Tibial nerve (tissue), 4 donors: ENCODE measurements at places on chromosomes 6 and 20. TPM values are rescaled to one million over a fixed set of nuclear protein-coding genes. Genes with fewer than 3 reads are reported as not detected.
A peak's percentile ranks its signal among the peaks of the same experiment; 100 is the strongest.

C20orf144 gene
- total RNA-seq, result not detected

SPDEF gene
- total RNA-seq, result not detected

GNRH2 gene
- not detected for total RNA-seq

GRCh38 chr6:45504947-45505346 is 127.2 kb upstream of the SUPT3H start:
- no peak for DNase-seq
- peaks cover 9% of the 10 kb centered on the region for H3K4me1 ChIP-seq
- no peak overlapping the region for H3K27ac ChIP-seq
- no peak overlapping the region for H3K4me3 ChIP-seq
- H3K27me3 ChIP-seq, result no peaks in the 10 kb centered on the region

DNA sequence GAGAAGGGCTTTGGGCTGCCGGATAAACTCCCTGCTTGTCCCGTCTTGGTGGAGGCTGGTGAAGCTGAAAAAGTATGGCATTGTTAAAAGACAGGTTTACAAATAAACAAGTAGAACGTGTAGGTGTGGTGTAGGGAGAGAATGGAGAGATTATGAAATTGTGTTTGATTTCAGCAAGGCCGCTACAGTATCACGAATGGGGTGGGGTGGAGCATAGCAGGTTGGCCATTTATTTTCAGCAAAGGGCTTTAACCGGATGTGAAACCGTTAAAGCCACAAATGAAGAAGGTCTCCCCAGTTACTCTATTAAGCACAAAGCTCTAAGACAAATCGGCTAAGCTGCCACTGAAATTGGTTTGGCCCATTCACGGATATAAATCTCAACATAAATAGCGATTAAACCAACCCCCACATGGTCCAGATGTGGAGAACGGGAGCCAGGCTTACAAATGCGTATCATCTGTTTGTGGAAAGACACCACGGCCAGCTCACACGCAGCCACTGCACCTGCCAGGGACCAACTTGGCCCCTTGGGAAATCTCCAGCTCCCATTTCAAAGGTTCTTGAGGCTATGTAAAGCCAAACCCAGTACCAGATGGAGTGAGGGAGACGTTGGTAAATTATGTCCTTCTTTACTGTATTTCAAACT is 94.0 kb downstream of the ZMYND8 start:
- no peak overlapping the region for H3K4me3 ChIP-seq
- no peak overlapping the region for H3K27ac ChIP-seq
- no peaks in the 10 kb centered on the region for H3K27me3 ChIP-seq
- DNase-seq, result no peak

DNA sequence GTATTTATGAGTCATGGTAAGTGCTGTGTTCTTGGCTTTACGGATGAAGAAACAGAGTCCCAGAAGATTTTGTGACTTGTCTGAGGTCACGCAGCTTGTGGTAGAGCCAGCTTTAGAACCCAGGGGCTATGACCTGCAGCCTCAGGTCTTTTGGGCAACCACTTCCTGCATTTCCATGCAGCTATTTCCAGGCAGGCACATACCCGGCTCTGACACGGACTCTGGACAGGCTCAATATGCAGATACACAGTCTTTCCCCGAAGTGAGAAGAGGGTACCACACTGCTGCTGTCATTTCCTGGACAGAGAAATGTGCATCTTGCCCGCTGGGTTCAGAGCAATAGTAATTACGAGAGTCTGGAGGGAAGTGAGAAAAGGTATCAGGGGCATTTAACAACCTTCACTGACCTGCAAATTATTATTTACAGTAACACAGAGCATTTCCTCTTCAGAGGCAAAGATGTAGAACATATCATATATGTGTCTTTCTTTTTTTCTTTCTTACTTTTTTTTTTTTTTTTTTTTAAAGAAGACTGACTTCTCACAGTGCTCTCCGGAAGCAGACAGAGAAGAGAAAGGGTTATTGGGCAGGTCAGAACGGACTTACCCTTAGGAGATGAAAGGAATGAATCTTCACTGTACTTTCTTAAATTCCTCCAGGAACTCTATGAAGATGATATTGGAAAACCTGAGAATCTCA is 185.1 kb downstream of the CLIC5 start:
- H3K4me1 ChIP-seq, result no peaks in the 10 kb centered on the region
- H3K4me3 ChIP-seq, result no peak overlapping the region
- no peaks in the 10 kb centered on the region for H3K27me3 ChIP-seq
- H3K36me3 ChIP-seq, result no peaks in the 10 kb centered on the region
- H3K27ac ChIP-seq, result no peak overlapping the region

- no peak for DNase-seq
- no peak overlapping the region for H3K27ac ChIP-seq
- peak overlapping the region; percentile 3 for H3K4me3 ChIP-seq
- no peaks in the 10 kb centered on the region for H3K36me3 ChIP-seq
- H3K27me3 ChIP-seq, result no peaks in the 10 kb centered on the region
Measured at GRCh38 chr6:116059713-116060571, 749 bp downstream of the FRK start.

DNA sequence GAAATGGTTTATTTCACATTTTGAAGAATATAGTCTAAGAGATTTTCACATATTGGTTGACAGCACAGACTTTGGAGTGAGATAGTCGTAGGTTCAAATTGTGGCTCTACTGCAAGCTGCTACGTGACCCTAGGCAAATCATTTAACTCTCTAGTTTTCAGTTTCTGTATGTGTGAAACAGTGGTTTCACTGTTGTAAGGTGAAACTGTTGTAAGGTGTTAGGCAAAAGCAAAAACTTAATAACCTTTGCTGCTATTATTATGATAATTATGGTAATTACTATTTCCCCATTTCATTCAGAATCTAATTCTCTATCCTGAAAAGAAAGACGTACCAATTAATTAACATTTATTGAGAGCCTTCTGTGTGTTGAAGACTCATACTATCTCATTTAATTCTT is 144.2 kb downstream of the REV3L start:
- H3K36me3 ChIP-seq, result no peaks in the 10 kb centered on the region
- no peak overlapping the region for H3K27ac ChIP-seq
- no peak for DNase-seq
- no peak overlapping the region for H3K4me3 ChIP-seq

GRCh38 chr6:143139239-143139784 is 78.6 kb downstream of the AIG1 start:
- H3K36me3 ChIP-seq, result no peaks in the 10 kb centered on the region
- no peak overlapping the region for H3K4me3 ChIP-seq
- no peak for DNase-seq
- H3K27me3 ChIP-seq, result no peaks in the 10 kb centered on the region
- H3K4me1 ChIP-seq, result no peaks in the 10 kb centered on the region

DNA sequence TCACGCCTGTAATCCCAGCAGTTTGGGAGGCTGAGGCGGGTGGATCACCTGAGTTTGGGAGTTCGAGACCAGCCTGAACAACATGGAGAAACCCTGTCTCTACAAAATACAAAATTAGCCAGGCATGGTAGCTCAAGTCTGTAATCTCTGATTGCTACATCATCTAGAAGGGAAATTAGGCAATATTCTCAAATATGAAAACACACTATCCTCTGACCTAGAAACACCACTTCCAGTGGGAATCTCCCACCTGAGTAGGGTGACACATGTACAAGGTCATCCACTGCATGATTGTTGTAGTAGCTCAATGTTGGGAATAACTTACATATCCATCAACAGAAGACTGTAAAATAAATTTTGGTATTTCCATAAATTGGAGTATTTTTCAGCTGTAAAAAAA is 19.1 kb upstream of the SIRPD start:
- no peaks in the 10 kb centered on the region for H3K4me1 ChIP-seq
- no peak for DNase-seq
- H3K36me3 ChIP-seq, result no peaks in the 10 kb centered on the region
- no peaks in the 10 kb centered on the region for H3K27me3 ChIP-seq

DNA sequence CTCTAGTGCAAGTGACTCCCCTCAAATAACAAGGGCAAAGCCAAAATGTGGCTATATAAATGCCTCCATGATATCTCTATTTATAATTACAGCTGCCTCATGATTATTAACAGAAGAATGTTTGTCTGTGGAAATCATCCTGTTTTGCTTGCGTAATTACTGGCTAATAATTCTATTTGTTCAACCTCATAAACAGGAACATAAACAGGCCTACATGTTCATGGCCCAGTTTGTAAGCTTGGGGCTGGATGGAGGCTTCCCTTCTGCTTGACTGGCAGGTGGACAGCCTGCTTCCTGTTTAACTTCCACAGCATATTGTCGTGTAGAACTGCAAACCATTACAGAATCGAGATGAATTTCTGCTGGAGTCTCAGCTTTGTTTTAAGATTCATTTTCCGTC is 766.0 kb upstream of the MAP3K7 start:
- no peak for DNase-seq
- no peak overlapping the region for H3K27ac ChIP-seq
- no peaks in the 10 kb centered on the region for H3K27me3 ChIP-seq

DNA sequence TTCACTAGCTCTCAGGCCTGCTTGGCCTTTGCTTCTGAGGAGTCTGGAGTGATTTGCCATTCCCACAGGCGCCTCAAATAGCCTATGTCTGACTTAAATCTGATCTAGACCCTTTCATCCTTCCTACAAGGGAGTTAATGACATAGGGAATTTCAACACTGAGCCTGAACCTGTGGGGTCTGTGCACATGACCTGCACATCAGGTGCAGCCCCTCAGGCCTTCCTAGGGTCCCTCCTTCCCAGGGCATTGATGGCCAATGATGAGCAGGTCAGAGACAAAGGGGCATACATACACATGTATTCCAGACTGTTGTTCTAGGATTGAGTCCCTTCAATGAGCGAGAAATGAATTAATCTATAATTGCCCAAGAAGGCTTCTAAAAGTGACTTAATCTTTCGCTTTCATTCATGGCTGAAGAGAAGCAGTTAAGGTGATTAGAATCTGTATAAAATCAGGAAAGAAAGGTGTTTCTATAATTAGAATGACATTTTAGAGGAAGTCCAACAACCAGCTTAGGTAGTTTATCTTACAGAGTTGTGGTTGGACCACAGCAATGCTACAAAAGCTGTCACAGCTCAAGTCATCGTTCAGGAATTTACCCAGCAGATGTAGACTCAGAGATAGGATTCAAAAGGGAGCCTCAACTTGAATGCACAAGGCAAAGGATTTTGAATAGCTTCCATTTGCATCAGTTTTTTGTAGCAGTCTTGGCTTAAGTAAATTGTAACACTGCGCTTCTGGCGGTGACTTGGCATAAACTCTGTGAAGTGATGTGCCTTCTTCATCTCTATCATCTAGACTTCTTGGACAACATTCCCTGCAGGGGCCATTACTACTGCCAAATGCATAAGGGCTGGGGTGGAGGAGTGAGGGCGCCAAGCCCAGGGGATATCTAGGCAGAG is 27.0 kb upstream of the TBC1D7 start:
- no peaks in the 10 kb centered on the region for H3K27me3 ChIP-seq
- no peaks in the 10 kb centered on the region for H3K36me3 ChIP-seq
- H3K27ac ChIP-seq, result peak overlapping the region; percentile 36
- peaks cover 25% of the 10 kb centered on the region for H3K4me1 ChIP-seq
- no peak overlapping the region for H3K4me3 ChIP-seq

GRCh38 chr6:166405386-166405785 is 22.6 kb upstream of the MPC1 start:
- H3K36me3 ChIP-seq, result no peaks in the 10 kb centered on the region
- no peak for DNase-seq
- H3K4me3 ChIP-seq, result no peak overlapping the region
- no peak overlapping the region for H3K27ac ChIP-seq
- no peaks in the 10 kb centered on the region for H3K27me3 ChIP-seq
- peaks cover 3% of the 10 kb centered on the region for H3K4me1 ChIP-seq

DNA sequence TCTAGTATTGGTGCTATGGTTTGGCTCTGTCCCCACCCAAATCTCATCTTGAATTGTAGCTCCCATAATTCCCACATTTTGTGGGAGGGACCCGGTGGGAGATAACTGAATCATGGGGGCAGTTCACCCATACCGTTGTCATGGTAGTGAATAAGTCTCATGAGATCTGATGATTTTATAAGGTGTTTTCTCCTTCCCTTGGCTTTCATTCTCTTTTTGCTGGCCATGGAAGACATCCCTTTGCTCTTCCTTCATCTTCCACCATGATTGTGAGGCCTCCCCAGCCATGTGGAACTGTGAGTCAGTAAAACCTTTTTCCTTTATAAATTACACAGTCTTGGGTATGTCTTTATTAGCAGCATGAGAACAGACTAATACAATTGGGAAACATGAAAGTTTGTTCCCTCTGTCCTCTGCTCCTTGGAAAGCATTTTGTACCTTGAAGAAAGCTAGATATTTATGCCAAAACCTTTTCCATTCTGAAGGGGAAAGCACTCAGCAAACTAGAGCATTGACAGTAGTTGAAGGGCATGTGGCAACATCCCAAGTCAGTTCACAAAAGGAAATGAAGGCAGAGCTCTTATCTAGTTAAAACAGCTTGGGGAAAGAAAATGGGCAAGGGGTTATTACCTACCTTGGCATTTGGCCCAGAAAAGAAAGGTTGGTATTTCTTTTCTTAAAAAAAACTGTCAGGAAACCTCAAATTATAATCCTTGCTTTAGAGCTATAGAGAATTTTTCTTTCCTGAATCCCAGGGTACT is 10.7 kb upstream of the TNFAIP3 start:
- H3K27me3 ChIP-seq, result no peaks in the 10 kb centered on the region
- DNase-seq, result no peak
- no peak overlapping the region for H3K27ac ChIP-seq
- no peaks in the 10 kb centered on the region for H3K36me3 ChIP-seq
- no peak overlapping the region for H3K4me3 ChIP-seq

GRCh38 chr6:93584300-93584699 is 164.9 kb upstream of the EPHA7 start:
- H3K36me3 ChIP-seq, result no peaks in the 10 kb centered on the region
- no peak overlapping the region for H3K4me3 ChIP-seq
- H3K27ac ChIP-seq, result no peak overlapping the region
- DNase-seq, result no peak
- H3K27me3 ChIP-seq, result no peaks in the 10 kb centered on the region

DNA sequence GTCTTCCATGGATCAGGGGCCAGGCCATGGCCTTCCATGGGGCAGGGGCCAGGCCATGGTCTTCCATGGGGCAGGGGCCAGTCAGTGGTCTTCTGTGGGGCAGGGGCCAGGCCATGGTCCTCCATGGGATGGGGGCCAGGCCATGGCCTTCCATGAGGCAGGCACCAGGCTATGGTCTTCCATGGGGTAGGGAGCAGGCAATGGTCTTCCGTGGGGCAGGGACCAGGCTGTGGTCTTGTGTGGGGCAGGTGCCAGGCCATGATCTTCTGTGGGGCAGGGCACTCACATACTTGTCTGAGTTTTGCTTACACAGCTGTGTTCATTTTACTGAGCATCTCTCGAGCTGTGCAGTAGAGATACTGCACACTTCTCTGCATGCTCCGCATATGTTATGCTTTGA is 57.3 kb upstream of the THBS2 start:
- H3K36me3 ChIP-seq, result no peaks in the 10 kb centered on the region
- DNase-seq, result no peak
- no peaks in the 10 kb centered on the region for H3K27me3 ChIP-seq
- no peak overlapping the region for H3K27ac ChIP-seq
- no peaks in the 10 kb centered on the region for H3K4me1 ChIP-seq
